Stimulated activated CD4-positive, alpha-beta T cell treated with anti-CD3 and anti-CD28 coated beads, Interleukin-12 subunit alpha, Interleukin-12 subunit beta, amount 100 ng/mL, for 4 hours (primary cell): ENCODE measurements at places on chromosomes 3 and 15.

DNA sequence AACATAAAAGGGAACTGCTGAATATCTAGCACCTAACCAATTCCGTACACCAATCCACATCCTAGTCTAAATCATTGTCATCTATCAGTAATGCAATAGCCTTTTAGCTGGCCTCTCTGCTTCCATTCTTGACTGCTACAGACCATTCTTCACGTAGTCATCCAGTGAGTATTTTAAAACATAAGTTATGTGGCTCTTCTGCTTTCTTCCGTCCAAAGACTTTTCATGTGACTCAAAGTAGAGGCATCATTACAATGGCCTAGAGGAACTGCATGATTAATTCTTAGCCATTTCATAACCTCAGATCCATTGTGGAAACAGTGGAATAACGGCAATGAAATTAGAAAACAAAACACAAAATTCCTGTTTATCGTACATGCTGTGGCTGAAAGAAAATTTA is 88.9 kb upstream of the CBLB start:
- DNase-seq: no peak

DNA sequence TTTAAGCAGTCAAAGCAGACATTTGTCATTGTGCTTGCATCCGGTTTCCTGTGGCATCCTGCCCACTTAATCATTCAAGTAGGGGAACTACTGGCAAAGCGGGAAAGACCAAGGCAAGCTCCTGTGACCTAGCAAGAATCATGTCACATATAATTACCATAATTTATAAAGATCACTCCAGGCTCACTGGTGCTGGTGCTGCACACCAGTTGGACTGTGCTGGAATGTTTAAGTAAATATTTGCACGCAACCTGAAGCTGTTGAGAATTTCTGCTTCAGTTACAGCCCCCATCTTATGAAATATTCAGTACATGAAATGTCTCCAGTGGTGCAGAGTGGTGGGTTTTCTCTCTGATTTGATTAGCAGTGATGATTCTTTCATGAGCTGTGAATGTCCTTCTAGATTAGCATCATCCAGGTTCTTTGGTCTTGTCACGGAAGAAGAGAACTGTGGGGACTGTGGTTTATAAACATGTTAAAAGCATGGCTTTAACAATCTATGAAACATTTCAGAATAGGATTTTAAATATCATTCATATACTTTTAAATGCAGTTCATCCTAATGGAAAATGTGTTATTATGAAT is 621.3 kb upstream of the EPHA6 start:
- DNase-seq: no peak

GRCh38 chr3:51686512-51687215 is 15.6 kb downstream of the TEX264 start:
- DNase-seq: peak; percentile 64

GRCh38 chr3:115341208-115341607 is 194.1 kb upstream of the ZBTB20 start:
- no peak for DNase-seq

DNA sequence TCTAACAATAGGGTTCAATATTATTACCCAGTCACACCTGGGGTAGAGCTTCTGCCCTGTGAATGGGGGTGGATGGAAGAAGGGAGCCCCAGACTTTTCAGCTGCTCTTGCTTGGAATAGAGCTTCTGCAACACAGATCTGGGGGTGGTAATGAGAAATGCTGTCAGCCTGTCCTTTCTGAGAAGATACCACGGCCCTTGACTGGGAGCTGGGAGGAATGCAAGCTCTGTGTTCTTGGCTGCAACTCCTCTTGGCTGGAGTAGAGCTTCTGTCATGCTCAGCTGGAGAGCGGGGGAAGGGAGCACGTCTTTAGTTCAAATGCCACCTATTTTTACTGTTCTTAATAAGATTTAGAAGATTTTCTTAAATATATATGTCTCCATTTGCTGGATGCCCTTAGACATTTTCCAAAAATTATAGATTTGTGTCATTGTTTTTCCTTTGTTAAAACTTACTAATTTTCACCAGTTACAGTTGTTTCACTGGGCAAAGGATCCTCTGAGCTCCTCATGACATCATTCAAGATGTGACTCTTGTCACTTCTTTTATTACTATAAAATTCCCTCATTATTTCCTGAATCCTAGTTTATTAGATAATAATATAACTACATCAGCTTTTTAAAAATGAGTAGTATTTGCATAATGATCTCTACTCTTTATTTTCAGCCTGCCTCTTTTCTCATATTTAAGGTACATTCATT is 180.0 kb upstream of the TGFBR2 start:
- DNase-seq: no peak

DNA sequence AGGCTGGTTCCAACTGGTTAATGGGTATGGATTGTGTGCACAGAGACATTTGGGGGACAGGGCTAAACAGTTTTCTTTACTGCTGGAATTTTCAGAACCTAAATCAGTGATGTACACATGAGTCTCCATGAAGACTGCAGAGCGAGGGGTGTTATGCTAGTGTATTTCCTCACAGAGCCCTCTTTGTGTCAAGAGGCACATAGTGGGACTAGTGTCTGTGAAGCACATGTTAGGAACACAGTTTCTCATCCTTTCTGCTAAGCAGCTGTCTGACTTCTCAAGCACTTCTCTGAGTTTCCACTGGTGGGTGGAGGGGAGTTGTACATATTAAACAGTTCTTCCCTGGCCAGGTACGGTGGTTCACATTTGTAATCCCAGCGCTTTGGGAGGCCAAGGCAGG is 9.4 kb upstream of the STARD5 start:
- no peak for DNase-seq

DNA sequence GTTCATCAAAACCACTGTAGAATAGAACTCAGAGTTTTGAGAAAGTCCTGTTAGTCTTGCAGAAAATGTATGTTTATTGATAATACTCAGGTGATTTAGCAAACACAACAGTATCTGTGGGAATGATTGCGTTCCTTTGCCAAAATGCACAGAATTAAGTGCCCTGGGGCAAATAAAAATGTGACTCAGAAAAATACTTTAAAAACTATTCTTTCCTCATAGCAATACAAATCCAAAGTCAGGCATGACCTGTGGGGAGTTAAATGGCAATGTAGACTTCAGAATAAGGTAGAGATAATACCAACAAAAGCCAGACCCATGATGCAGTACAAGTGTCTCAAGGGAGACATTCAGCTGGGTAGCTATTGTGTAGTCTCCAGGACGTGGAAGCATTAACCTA is 72.3 kb upstream of the SNTN start:
- DNase-seq: no peak

DNA sequence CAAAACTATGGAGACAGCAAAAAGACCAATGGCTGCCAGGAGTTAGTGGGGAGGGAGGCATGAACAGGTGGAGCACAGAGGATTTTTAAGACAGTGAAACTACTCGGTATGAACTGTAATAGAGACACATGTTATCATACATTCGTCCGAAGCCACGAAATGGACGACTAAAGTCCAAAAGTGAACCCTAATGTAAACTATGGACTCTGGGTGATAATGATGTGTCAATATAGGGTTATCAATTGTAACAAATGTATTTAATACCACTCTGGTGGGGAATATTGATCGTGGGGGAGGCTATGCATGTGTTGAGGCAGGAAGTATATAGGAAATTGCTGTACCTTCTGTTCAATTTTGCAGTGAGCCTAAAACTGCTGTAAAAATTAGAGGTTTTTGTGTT is 107.0 kb downstream of the CPN2 start:
- DNase-seq: no peak
